ENCODE measurements at places on chromosomes 12 and 14.

DNA sequence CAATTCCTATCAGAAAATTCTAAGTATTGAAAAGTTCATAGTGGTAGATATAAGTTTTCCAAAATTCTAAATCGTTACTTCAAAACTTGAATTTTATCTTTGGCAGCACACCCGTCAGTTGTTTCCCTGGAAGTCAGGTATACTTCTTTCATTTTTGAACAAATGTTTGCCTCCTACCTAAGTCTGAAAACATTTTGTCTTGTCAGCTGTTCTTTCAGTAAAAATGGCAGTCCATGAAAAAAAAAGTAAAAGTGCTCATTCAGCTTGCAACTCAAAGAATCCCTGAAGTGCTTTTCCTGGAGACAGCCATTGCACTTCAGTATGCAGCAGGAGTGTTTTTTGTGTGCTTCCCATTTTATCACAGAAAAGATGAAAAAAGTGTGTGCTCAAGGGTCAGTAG lies 130.1 kb upstream of the NEDD1 start:
- DNase-seq = no peak

DNA sequence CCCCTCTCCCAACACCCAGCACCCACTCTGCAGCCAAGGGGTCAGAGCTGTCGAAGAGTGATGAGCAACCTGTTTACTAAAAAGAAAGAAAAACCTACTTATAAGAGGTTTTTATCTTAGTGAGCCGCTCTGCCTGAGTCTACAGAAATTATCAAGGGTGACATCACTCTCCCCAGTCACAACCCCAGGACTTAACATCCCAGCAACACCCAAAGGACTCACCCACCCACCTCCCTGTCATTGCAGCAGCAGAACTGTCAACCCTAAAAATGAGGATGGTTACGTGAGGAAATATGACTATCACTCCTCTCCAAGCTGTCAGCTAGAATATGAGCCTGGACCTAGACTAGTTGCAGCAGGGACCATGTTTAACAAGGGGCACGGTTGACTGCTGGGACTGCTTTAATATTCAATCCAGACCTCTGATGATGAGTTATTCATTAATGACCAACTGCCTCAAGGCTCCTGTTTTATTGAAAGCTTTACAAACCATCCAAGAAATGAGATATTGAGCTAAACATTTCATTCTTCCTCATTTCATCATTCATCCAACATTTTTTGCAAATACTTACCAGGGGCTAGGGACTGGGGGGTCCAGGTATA lies 53.9 kb upstream of the FICD start:
- no peak for DNase-seq

GRCh38 chr12:108918206-108918605 lies 38.3 kb downstream of the DAO start:
- no peak for DNase-seq

DNA sequence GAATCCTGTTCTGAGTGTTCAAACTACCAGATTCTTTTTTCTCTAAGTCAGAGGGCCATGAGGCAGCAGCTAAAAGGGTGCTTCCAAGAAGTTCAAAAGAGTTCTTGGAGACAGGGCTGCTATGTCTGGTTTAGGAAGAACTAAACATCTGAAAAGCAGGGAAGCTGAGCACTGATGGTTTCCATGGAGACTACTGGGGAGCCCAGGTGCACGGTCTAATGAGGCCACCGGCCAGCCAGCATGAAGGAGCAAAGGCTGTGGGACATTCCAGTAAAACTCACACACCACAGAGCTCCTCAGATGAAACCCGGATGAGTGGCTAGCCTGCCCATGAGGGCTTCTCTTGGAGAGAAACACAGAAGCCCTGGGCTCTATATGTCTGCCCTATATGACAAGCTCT lies 97.3 kb downstream of the KCNK10 start:
- no peak for DNase-seq

DNA sequence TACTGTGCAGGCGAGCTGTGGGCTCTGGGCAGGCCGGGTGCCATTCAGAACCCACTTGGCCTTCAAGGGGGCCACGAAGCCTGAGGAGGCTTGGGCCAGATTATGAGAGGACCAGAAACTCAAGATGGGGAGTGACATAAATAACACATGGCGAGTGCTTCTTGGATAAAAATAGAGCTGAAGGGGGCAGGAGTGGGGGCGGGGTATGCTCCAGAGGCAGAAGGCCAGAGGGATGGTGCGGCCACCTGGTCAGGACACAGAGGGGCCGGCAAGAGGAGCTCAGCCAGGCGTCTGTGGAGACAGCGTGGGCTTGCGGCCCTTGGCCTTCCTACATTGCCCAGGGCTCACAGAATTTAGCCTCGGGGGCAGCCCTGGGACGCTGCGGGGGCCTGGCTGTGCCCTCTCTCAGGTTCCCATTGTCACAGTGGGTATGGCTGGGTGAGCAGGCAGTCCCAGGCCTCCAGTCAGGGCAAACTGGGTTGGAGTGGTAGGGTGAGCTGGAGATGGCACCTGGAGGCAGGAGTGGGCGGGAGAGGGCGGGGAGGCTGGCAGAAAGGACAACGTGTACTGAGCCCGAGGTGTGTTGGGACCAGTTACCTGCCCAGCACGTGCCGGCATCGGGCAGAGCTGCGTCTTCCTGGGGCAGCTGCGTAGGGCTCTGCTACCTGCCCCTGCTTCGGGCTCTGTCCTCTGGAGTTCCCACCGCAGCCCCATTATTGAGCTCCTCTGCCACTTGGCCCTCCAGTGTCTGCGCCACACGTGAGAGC lies 7.4 kb upstream of the SLC25A29 start:
- no peak for DNase-seq

GRCh38 chr12:51127050-51127729 lies 43.8 kb upstream of the CSRNP2 start:
- DNase-seq = no peak

GRCh38 chr12:15488481-15488880 lies 166.2 kb downstream of the PTPRO start:
- DNase-seq = no peak

DNA sequence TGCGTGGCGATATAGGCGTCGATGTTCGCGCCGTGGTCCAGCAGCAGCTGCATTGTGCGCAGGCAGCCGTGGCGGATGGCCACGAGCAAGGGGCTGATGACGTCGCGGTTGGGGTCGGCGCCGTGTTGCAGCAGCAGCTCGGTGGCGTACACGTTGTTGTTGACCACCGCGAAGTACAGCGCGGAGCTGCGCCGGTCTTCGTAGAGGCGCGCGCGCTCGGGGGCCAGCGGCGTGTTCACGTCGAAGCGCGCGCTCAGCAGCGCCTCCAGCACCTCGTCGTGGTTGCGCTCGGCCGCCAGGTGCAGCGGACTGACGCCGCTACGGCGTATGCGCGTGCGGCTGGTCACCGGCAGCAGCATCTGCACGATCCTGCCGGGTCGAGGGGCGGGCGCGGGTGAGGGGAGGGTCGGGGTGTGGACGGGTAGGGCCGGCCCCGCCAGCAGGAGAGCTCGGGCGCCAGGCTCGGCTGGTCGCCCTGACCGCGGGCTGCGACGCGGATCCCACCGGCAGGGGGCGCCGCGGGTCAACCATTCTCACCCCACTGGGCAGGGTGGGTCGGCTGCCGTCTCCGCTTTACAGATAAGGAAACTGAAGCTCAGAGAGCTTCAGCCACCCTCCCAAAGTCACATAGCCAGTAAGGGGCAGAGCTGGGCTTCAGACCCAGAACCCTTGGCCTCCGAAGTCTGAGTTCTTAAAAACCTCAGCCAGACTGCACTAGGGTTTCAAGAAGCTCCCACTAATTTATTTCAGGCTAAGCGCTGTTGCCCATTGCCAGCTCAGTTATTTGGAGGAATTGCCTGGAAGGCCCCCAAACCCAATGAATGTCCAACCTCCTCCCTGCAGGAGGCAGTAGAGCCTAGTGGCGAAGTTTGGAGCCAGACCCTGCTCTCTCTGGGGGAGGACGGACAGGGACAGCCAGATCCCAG lies 12.4 kb downstream of the FAM181A start:
- peak; percentile 95 for DNase-seq

- DNase-seq = no peak
These were observed 217.9 kb downstream of the CRADD start for GRCh38 chr12:93895089-93895445.

- DNase-seq = no peak
These were observed 265.7 kb upstream of the RTL1 start for GRCh38 chr14:101169267-101169666.

DNA sequence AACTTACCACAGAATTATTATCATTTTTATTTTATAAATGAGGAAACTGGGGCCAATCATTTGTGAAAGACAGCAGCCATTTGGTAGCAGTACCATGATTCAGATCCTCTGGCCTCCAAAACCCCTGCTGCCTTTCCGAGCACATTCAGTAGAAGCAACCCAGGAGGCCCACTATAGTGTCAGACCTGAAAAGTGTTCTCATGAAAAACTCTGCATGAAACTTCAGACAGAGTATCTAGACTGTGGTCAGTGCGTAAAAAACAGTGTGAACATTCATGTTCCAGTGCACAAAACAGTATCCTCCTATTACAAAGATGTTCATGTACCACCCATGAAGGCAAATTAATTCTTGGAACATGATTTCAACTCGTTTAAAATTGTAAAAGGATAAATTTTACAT lies 112.0 kb downstream of the EPS8 start:
- DNase-seq = no peak

DNA sequence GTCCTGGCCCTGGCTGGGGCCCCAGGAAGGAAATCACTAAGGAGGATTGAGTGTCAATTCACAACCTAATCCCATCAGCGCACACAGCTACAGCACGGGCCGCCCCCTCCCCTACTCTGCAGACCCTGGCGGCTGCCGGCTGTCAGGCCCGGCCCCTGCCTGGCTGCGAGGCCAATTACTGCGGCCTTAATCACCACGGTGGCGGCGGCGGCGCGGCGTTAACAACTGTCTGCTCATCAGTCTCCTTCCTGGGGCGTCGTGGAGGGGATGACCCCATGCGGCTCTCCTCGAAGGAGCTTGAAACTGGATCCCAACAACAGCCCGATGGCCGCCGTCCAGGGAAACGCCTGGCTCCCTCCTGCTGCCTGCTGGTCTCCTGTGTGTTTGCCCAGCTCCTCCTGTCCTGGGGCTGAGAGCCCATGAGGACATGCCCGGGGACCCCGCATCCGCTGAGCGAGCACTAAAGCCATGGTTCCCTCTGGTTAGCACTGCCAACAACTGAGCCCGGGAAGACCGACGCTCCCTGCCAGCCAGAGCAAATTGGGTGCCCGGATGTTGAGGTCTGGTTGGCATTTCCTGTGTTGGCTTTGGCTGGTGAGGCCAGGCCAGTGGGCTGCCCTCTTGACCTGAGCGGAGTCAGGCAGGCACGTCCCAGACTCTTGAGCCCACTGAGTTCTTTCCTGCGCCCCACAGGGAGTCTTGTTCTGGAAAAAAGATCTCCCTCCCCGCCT lies 21.8 kb upstream of the EIF2B2 start:
- no peak for DNase-seq

DNA sequence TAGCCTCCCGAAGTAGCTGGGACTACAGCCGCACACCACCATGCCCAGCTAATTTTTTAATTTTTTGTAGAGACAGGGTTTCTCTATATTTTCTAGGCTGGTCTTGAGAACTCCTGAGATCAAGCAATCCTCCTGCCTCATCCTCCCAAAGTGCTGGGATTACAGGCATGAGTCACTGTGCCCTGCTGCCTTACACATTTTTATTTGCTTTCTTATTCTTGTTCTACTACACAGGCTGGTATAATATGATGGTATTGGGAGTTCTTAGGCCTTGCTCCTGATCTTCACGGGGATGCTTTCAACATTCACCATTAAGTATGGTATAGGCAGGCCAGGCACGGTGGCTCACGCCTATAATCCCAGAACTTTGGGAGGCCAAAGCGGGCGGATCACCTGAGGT lies 21.2 kb downstream of the DGLUCY start:
- DNase-seq = no peak
